Umbilical cord (tissue), 2 donors: ENCODE measurements at places on chromosomes 16 and 17.

- DNase-seq = no peak
Observed at GRCh38 chr17:63519972-63520882, 2.9 kb upstream of the KCNH6 start.

GRCh38 chr17:67578142-67578457, 139.6 kb upstream of the NOL11 start:
- DNase-seq = no peak

DNA sequence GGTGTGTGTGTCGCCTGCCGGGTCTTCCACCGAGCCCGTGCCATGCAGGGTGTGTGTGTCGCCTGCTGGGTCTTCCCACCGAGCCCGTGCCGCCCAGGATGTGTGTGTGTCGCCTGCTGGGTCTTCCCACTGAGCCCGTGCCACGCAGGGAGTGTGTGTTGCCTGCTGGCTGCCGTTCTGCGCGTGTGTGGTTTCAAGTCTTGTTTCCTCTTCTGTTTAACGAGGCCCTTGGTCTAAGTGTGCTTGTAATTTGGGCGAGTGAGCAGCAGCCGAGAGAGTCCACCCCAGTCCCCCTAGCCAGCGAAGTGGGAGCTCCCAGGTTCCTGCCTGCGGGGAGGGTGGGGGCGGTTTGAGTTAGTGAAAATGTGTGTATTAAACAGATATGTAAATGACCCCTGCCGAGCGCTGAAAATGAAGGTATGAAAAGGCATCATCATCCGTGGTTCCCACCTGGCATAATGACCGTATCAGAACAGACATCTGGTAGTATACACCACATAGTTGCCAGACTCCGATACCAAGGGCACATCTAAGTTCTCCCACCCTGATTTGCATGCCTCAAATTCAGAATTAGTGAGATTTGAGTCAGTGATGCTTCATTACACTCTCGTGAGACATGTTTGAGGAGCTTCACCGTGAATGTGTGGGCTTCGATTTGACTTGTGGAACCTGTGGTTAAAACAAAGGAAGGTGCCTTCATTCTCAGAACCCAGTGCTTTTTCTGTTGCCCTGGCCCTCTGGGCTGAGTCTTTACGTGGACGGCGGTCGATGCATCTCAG, 114.5 kb upstream of the CHMP6 start:
- no peak for DNase-seq

GRCh38 chr16:64181271-64181925, 940.5 kb downstream of the CDH11 start:
- no peak for DNase-seq
